ENCODE measurements at places on chromosomes 4 and X.

GRCh38 chrX:109874548-109874947, 128.4 kb upstream of the TMEM164 start:
- DNase-seq, result no peak

- no peak for DNase-seq
These were observed 302.9 kb upstream of the FAM241A start for GRCh38 chr4:111842336-111842735.

DNA sequence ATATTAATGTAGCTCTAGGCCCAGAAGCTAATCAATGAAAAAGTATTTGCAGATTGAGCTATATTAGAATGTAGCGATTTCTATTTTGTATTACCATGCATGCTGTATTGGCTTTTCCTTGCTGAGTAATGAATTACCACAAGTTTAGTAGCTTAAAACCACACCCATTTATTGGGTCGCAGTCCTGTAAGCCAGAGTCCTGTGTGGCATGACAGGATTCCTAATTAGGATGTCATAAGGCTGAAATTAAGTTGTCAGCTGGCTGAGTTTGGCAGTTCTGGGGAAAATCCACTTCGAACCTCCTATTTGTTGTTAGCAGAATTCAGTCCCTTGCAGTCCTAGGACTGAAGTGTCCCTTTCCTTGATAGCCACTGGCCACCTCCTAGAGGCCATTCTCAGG, 50.3 kb upstream of the HHIP start:
- no peak for DNase-seq

DNA sequence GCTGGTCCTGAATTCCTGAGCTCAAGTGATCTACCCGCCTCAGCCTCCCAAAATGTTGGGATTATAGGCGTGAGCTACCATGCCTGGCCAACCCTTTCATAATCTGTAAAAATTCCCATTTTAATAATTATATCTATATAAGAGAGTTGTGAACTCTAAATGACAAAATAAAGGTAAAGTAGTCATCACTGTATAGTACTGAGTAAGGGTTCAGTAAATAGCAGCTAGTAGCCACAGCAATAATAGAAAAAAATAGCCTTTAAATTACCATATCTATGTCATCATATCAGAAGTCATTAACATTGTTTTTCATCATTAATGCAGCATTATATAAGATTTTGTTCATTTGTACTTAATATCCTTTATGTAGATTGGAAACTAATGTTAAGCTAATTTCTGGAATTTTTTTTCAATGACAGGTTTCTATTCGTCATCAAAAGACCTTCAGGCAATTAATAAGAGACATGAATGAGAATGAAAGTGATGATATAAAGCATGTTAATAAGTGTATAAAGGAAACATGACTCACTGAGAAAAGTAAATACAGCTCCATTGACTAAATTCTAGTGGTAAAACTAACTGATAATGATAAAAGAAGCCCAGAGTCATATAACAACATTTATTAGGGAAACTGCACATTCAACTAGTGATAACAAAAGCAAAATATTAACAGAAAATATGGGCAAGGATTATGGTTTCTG, 85.9 kb upstream of the UGT8 start:
- DNase-seq, result no peak

GRCh38 chr4:1209821-1210220, 37.4 kb upstream of the SPON2 start:
- no peak for DNase-seq

DNA sequence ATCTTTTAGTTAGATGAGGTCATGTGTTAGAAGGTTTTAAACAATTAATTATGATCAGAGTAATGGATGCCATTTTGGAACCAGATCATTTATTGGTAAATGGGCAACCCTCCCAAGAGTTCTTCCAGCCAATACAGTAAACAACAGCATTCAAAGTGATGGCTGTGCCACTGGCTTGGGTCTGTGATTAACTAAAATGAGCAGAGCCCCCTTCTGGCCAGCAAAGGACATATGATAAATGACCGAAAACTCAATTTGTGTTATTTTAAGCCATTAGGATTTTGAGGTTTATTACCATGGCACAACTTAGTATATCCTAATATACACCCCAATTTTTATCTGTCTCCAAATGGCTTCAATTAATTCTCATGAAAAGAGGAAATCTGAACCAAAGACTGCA, 90.8 kb upstream of the NPFFR2 start:
- no peak for DNase-seq

- no peak for DNase-seq
These were observed 1.0 kb downstream of the PGRMC2 start for GRCh38 chr4:128286474-128287058.

GRCh38 chr4:112266823-112267222, 18.9 kb downstream of the TIFA start:
- no peak for DNase-seq

- DNase-seq, result no peak
These were observed 22.9 kb upstream of the SOWAHD start for GRCh38 chrX:119735467-119735866.

GRCh38 chrX:67503004-67503403, 40.8 kb upstream of the AR start:
- DNase-seq, result no peak

- no peak for DNase-seq
These were observed 17.7 kb upstream of the PIM2 start for GRCh38 chrX:48936429-48937053.

- no peak for DNase-seq
These were observed 25.0 kb downstream of the NLRP2B start for GRCh38 chrX:57655065-57655464.

DNA sequence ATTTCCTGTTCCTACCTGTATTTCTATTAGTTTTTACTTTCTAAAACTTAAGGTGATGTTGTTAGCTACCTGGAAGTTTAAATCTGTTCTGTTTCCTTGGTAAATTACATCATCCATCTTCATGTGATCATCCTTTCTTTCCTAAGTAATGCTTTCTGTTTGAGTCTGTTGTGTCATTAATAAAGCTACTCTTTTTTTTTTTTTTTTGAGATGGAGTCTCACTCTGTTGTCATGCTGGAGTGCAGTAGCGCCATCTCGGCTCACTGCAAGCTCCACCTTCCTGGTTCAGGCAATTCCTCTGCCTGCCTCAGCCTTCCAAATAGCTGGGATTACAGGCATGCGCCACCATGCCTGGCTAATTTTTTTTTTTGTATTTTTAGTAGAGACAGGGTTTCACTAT, 73.3 kb downstream of the FIP1L1 start:
- no peak for DNase-seq

- no peak for DNase-seq
These were observed 16.6 kb downstream of the FRMPD3 start for GRCh38 chrX:107465932-107466620.

DNA sequence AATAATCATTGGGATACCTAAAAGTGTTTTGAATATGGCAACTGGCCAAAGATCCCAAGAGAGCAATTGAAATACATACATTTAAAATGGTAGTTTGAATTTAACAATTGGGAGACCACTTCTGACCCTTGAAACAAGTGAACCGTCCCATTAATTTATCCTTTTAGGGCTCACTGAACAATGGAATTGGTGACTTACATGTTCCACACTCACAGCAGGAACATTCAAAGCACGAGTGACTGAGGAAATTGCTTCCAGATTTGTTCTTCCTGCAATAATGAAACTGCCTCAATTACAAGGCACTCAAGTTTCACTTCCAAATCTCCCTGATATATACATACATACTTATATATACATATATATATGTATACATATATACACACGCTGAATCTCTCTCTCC, 20.6 kb downstream of the SLC39A8 start:
- no peak for DNase-seq

- no peak for DNase-seq
These were observed 197.2 kb downstream of the ARHGAP24 start for GRCh38 chr4:85672116-85672515.

GRCh38 chrX:72079607-72080006, 52.1 kb downstream of the RTL5 start:
- DNase-seq, result no peak

- no peak for DNase-seq
These were observed 8.7 kb downstream of the RHOH start for GRCh38 chr4:40205259-40206198.

- no peak for DNase-seq
These were observed 612.7 kb downstream of the KCTD8 start for GRCh38 chr4:43835869-43836268.

GRCh38 chrX:104172121-104172520, 5.9 kb downstream of the FAM199X start:
- DNase-seq, result no peak

- no peak for DNase-seq
These were observed 19.8 kb downstream of the PSMD10 start for GRCh38 chrX:108071578-108071977.

- no peak for DNase-seq
These were observed 69.6 kb downstream of the ARFIP1 start for GRCh38 chr4:152849350-152849749.

GRCh38 chrX:106467422-106467821, 144.4 kb upstream of the RADX start:
- no peak for DNase-seq

DNA sequence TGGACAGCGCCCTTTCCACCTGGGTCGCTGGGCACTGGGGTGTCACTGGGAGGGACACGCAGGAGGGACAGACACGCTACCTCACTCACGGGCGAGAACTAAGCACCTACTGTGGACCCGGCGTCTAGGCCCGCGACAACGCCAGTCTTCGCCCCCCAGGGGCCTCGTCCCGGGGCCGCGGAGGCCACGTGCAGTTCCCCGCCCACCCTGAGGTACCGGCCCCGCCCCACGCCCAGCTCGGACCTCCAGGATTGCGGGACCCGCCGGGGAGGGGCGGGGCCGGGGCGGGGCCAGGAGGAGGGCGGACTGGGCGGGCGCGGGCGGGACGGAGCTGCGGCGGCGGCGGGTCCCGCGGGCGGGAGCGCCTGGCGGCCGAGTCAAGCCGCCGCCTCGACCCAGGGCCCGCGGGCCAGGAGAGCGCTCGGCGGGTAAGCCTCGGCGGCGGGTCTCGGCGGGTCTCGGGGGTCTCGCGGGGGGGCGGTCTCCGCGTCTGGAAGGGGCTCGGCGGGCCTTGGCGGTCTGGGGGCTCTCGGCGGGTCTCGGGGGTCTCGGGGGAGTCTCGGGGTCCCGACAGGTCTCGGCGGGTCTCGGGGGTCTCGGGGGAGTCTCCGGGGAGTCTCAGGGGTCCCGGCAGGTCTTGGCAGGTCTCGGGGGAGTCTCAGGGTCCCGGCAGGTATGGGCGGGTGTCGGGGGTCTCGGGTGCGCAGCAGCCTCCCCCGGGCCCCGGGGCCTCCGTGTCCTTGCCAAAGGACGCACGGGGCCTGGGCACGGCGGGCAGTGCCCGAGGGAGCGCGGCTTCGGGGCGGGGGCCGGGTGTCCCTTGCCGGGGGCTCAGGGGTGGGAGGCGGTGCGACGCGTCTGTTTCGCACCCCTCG, at the start of gene SH3BP2:
TSS of gene SH3BP2 (plus strand) at position 375 of the 875 bp plus-strand sequence. CDS start 27,533 bp downstream, outside the sequence.
- no peak for DNase-seq

DNA sequence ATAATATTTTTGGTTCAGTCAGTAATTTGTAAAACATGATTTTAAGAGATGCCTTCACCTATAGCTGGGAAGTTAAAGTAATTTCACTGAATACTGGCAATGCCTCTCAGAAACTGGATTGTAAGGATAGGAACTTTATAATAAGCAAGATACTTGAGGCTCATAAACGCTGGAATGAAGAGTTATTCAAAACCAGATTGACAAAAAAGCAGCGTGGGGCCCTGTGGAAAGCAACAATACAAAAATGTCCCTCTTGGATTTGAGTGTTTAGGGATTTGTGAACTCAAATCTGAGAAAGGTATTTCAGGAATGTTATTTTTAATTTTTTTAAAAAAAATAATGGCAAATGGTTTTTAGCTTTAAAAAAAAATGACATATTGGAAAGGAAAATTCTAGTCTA, 94.6 kb downstream of the ANK2 start:
- no peak for DNase-seq

GRCh38 chr4:175460414-175460813, 351.6 kb downstream of the GPM6A start:
- no peak for DNase-seq

GRCh38 chr4:151799417-151800012, 38.7 kb upstream of the GATB start:
- DNase-seq, result no peak

DNA sequence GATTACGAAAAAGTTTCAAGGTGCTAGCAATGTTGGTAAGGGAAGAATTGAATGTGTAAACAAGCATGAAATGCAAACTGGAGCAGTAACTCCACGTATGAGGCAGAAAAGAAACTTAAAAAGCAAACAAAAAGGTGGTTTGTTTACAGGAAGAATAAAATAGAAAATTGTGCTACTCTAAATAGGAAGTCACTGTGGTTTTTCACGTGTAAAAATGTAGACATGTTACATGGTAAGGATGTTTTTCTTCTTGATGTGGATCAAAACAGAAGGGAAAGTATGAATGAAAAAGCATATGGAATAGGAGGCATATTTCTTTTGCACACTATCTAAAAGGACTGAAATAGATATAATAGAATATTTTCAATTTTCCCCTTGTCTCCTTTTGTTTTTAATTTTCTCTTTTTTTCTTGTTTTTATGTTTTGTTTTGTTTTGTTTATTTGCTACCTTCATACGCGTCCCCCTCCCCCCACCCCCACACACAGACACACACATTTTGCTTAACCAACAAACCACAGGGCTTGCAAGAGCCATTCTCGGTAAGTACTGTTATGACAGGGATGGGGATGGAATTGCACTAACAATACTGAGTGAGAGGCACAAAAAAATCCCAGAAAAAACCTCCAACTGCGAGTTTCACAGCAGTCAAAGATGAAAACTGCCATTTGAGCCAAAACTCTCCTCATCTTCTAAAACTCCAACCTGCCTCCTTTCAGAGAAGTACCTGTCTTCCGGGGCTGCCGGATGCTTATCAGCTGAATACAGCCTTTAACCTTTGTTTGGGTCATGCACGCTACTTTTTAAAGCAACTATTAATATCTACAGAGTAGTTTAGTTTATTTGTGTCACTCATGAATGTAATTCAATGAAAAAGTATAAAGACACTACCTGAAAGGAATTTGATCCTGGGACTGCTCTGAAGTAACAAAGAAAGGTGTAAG, 135.8 kb downstream of the IL15 start:
- DNase-seq, result no peak
